EL (cell line): ENCODE measurements at places on chromosomes 3 and 15.
A peak's percentile ranks its signal among the peaks of the same experiment; 100 is the strongest.

DNA sequence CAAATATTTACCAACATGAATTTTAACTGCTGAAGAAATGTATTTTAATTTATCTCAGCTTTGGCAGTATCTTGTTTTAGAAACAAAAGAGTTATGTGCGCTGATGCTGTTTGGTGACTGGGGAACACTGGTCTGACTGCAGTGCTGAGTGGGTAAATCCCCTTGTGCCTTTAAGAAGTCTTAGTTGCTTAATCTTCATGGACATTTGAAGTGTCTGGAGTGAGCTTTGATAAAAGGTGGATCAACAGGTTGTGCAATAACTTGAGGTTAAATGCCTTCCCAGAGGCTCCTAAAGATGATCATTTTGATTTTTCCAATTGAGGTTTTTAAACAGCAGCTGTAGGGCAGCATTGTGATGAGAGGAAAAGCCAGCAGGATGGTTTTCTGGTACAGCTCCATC is 68.7 kb downstream of the TP63 start:
- no peak for DNase-seq

- DNase-seq, result no peak
Measured at GRCh38 chr3:9721700-9722060, 9.9 kb upstream of the BRPF1 start.

GRCh38 chr3:126102530-126102951 is 18.6 kb upstream of the SLC41A3 start:
- no peak for DNase-seq

DNA sequence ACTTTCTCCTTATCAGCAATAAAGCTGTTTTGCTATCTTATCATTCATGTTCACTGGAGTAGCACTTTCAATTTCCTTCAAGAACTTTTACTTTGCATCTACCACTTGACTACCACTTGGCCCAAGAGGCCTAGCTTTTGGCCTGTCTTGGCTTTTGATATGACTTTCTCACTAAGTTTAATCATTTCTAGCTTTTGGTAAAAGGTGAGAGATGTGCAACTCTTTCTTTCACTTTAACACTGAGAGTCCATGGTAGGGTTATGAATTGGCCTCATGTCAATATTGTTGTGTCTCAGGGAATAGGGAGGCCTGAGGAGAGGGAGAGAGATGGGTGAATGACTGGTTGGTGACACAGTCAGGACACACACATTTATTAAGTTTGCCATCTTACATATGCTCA is 31.0 kb upstream of the FAM3D start:
- no peak for DNase-seq

DNA sequence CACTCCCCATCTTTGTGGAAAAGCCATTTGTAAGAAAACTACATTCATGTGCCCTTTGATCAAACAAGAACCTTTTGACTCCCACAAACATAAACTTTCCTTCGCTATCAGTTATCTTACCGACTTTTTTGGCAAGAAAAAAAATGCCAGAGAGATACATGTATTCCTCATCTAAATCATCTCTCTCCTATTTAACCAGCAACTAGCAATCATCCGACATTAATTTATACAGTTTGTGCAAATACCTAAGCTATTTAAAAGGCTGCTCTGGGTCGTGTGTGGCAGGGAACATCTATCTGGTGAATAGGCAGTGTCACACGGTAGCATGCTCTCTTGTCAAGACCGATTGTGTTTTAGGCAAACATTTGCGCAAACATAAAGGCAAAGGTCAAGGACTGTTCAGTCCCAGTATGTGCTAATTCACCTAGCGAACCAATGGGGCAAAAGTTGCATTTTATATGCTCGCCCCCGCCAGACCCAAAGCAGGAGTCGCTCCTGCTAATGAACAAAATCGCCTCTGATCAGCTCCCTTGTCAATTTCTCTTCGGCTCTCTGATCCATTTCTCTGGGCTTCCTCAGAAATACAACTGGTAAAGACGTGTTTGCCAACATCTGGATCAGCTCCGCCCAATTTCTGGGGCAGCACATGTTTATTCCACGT is 37.7 kb downstream of the ZIC4 start:
- no peak for DNase-seq

DNA sequence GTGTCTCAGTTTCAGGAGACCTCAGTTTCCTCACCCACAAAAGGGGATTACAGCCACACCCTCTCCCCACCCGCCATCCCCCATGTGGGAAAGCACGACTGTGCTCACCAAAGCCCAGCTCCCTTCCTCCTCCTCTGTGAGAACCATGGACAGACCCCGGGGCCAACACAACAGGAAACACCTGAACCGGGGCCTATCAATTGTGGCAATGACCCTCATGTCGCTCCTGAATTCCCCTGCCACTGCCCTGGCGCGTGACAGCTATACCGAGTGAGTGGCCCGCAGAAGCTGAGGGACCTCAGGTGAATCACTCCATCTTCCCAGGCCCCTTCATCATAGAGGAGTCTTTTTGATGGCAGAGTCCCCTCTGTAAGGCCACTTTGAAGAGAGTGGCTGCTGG is 28.6 kb downstream of the PLEKHO2 start:
- no peak for DNase-seq

- peak; percentile 74 for DNase-seq
Measured at GRCh38 chr3:10551821-10552630, 46.6 kb upstream of the ATP2B2 start.

DNA sequence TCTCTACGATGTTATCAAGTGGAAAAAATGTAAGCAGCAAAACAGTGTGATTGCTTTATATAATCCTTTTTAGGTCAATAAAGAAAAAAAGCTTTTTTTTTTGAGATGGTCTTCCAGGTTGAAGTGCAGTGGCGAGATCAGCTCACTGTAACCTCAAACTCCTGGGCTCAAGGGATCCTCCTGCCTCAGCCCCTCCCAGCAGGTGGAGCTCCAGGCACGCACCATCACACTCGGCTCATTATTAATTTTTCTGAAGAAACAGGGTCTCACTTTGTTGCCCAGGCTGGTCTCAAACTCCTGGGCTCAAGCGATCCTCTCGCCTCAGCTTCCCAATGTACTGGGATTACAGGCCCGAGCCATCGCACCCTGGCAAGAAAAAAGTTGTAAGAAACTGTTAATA is 17.3 kb downstream of the RNF168 start:
- no peak for DNase-seq

DNA sequence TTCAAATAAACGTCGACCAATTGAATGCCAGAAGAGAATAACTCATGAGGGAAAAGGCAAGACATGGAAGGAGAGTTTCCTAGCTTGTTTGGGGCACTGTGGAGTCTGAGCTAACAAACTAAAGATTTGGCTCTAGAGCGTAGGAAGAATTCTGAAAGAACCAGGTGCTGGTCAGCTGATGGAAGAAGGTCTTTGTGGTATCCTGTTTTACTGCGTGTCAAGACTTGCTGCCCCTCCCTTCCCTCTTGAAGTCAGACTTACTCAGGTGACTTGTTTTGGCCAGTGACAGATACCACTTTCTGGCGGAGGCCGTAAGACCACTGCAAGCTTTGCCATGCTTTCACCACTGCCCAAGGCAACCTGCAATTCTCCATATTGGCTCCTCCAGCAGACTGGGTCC is 673 bp upstream of the HCLS1 start:
- no peak for DNase-seq
